ENCODE measurements at places on chromosomes 13 and 19.

DNA sequence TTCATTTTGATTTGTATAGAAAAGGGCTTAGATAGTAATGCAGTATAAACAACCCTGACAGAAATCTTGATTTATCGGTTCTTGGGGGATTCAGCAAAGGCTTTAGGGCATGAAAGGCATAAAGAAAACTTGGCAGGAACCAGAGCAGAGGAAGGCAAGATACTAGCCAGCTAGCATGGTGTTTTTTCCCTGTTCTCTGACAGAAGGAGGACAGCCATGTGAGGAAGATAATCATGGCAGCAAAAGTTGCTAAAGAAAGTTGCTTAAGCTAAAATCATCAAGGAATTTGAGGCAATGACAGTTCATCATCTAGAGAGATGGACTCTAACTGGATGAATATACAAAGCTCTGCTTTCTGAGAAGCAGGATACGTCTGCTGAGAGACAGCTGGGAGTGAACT is 294.1 kb downstream of the KCNRG start:
- DNase-seq: no peak

DNA sequence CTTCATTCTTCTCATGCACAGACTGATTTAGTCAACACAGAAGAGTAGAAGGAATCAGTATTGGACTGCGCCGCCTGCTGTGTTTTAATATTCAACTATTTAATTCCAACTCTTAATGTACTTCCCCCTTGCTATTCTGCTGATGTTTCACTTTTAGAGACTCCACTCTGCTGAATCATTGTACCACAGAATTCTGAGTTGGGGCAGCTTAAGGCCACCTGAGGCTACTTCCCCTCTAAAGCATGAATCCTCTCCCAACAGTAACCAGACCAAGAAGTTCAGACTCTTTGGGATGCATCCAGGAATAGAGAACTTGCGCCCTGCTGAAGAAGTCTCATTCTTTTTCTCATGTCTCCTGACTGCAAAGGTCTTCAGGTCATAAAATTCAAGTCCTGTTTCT is 708.8 kb downstream of the UQCRFS1 start:
- DNase-seq: no peak

GRCh38 chr19:14414926-14415690 is 4.0 kb downstream of the DDX39A start:
- no peak for DNase-seq

- no peak for DNase-seq
Observed at GRCh38 chr19:34731964-34732363, 2.1 kb upstream of the ZNF181 start.

- no peak for DNase-seq
Observed at GRCh38 chr19:17153996-17154395, 61.2 kb upstream of the USE1 start.

- peak; percentile 39 for DNase-seq
Observed at GRCh38 chr19:3683405-3684053, 16.7 kb downstream of the PIP5K1C start.

DNA sequence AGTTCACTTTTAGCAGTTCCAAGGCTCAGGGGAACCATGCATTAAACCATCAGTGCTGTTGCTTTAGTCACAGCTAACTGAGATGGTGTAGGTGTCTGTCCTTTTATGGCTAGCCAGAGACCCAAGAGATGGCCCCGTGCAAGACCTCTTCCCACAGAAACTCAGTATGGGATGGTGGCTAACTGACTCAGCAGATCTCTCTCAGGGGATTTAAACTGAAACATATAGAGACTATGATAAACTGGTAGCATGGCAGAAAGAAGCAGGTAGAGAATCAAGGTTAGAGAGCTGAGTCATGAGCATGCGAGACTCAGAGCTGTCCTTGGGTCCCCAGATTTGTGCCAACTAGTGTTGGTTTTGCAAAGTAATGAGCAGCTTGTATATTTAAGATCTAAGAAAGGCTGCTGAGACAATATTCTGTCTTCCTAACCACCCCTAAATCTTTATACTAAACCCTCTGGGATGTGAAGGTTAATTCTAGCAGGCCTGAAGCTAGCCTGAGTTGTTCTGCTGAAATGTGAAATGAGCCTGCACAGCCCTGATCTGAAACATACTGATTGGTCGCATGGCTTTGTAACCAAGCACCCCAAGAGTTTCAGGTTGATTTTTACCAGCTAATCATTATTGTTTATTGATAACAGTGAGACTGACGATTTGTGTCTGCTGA is 6.5 kb upstream of the SCEL start:
- DNase-seq: no peak

GRCh38 chr13:76993021-76993420 is 1.1 kb downstream of the CLN5 start:
- no peak for DNase-seq

DNA sequence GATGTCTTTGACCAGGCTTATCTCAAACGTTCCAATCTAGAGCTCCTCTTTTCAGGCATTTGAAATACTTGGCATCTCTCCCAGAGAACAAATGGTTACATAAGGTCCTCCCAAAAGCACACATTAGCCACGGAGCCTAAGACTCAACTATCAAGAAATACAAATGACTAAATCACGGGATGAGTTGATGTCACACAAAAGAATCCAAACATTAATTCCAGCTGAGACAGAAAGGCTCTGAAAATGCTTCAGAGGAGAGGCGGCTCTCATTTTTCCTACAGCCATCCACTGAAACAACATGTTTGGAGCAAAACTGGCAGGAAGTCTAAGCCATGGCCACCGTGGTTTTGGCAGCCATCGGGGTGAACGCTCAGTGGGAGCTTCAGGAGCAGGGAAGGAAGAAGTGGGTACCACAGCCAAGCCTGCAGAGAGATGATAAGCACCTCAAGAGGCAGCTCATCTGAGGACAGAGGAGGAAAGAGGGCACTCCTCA is 122.5 kb downstream of the STK24 start:
- peak; percentile 94 for DNase-seq

DNA sequence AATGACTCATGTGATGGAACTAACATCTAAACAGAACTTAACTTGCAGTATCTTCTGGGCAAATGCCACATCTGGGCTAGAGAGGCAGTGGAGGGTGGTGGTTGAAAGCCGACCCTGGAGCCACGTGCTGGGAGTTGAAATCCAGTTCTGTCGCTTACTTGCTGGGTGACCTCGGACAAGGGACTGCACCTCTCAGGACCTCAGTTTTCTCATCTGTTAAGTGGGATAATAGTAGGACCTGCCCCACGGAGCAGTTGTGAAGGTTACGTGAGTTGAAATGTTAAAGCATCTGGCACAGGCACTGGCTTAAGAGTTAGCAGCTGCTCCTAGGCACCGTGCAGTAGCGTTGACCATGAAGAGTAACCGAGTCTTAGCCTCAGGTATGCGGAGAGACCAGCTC is 76.1 kb downstream of the SIPA1L3 start:
- DNase-seq: no peak
